Natural killer cell (primary cell): ENCODE measurements at places on chromosomes 11 and 22. TPM values are rescaled to one million over a fixed set of nuclear protein-coding genes. Genes with fewer than 3 reads are reported as not detected.

F2 gene
- total RNA-seq, result not detected

DNA sequence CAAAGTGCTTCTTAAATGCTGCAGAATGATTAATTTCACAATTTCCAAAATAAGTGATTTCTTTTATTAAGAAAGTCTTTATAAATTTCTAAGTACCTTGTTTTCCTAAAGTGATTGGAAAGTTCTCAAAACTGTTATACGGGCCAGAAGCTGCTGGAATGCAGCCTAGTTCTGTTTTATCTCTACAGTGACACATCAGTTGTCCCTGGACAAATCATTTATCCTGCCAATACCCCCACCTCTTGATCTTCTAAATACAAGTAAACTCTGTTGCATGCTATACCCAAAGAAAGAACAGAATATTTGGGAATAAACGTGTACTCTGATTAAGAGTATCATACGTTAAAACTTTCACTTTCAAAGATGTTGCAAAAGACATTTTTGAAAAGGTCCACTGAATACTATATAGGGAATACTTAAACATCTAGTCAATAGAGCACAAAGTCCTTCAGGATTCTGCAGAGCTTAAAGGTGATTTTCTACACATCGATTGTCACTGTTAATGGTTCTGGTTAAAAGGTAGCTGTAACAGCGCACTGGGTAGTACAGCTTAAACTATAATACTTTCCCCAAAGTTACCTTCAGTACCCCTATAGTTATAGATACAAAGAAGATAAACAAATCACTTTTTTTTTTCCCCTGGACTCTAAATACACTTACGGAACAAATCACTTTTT is 92.1 kb upstream of the APOA1 start:
- H3K4me1 ChIP-seq, result peaks cover 64% of the 10 kb centered on the region
- H3K4me3 ChIP-seq, result peak overlapping the region; percentile 15
- H3K36me3 ChIP-seq, result peaks cover 3% of the 10 kb centered on the region

ROM1 gene
- total RNA-seq, result 2.6 TPM

CCDC73 gene
- not detected for total RNA-seq

DNA sequence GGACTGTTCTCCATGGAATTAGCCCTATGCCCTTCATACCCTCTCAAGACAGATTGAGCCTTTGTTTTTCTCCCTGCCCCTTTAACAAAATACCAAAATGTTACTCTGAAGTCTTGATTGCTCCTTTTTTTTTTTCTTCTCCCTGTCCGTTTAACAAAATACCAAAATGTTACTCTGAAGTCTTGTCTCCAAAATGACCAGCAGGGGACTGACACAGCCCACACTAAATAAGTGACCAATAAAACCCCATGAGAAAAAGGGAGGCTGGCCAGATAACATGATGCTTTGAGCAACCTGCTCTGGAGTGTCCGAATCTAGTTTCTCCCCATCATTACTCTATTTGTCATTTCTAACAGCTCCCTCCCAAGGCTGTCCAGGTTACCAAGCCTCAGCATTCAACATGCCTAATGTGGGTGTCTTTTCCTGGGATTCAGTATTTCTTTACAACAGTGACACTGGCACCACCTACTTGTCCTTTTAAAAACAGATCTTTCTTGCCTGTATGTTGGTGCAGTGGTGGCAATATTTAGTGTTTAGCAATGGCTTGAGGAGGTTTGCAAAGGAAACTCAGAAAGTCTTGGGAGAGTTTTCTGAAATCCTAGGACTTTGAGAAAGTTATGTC is 42.7 kb upstream of the SLC1A2 start:
- H3K36me3 ChIP-seq, result no peaks in the 10 kb centered on the region
- no peak overlapping the region for H3K4me3 ChIP-seq
- DNase-seq, result no peak
- H3K27me3 ChIP-seq, result no peaks in the 10 kb centered on the region
